ENCODE measurements at places on chromosomes 6 and 20.

GRCh38 chr6:71375676-71376075, 87.1 kb downstream of the OGFRL1 start:
- no peak for DNase-seq

DNA sequence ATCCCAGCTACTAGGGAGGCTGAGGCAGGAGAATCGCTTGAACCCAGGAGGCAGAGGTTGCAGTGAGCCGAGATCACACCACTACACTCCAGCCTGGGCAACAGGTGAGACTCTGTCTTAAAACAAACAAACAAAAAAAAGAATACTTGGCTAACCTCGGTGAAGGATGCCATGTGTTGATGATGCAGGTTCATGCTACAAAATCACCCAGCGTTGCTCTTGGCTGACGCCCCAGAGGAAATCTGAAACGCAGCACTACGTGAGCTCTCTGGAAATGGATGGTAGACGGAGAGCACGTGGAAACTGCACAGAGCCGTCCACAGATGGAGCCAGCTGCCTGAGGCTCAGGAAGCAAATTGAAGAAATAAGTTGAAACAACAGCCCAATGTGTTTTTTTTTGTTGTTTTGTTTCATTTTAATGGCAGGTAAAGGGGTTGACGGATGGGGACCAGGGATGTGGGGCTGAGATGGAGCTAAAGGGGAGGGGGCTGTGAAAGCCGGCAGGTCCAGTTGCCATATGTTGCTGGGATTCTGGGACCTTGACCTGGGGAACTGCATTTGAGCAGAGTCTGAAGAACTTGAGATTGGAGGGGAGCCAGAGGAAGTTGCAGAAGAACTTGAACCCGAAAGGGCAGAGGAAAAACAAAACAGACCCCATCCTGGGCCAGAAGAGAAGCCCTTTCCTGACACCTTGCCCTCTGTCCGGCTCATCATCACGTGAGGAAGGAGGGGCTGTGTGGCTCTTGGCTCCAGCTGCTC, 12.8 kb upstream of the MANBAL start:
- DNase-seq: peak; percentile 85

- DNase-seq: peak; percentile 94
Measured at GRCh38 chr20:47274401-47275108, 81.9 kb downstream of the ZMYND8 start.

- peak; percentile 41 for DNase-seq
Measured at GRCh38 chr20:478949-479429, 16.7 kb upstream of the TBC1D20 start.

DNA sequence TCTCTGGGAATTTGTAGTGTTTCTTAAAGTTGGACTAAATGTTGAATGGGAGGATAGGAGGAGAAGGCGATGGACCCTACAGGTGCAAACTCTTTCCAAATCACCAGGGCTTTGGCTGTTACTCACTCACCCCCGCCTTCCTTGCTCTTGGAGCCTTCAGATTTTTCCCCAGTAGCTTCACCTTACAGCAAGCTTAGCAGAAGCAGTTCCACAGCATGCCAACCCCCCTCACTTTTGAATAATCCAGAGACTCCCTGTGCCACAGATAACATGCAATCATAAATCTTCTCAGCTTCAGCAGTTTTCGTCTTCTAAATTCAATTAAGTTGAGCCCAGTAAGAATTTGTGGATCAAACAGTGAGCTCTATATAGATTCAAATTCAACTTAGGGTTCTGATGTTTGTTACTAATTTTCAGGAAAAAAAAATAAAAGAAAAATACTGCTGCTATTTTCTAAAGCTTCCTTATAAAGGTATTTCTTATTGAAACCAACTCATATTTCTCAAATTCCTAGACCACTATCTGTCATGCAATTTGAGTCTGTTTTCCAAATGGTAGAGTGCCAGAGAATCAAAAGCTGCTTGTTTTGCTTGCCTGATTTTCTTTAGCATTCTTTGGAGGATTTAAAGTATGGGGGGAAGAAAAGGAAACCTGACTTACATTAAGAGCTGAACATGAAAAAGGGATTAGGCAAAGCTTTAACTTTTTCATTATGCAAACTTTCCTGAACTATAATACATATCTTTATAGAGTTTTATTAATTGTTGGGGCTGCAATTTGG, 166.4 kb downstream of the EYA4 start:
- DNase-seq: no peak

DNA sequence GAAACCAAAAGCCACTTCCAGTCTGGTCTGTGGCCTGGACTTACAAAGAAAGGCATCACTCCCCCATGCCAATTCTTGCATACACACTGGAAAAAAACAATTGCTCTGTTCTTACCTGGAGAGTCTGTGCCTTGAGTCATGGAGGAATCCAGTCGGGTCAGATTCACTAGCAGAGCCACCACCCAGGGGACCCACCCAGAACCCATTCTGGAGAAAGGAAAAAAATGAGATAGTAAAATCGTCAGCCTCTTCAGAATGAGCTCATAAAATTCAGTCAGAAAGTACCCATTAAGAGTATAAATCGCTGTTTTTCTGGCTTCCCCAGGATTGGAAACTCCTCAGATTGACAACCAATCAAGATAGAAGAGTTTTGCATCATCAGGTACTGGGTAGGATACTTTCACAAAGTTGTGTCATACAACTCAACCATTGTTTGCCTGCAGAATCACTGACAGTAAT, at the start of gene HLA-DOB:
HLA-DOB (minus strand) TSS at position 257 of the 459 bp plus-strand sequence; CDS start at position 206, 51 bp downstream.
- no peak for DNase-seq

- DNase-seq: no peak
Measured at GRCh38 chr20:64049060-64049877, at the start of gene SOX18. TSS of gene SOX18 (minus strand) at chr20:64049639. CDS start at chr20:64049516, 123 bp downstream.

GRCh38 chr6:84539122-84539856, 225.1 kb downstream of the TBX18 start:
- peak; percentile 41 for DNase-seq

- no peak for DNase-seq
Measured at GRCh38 chr6:39083231-39083634, 31.8 kb downstream of the SAYSD1 start.

- DNase-seq: peak; percentile 54
Measured at GRCh38 chr20:25865715-25866656, 169.3 kb upstream of the ZNF337 start.

- peak; percentile 30 for DNase-seq
Measured at GRCh38 chr6:23073821-23074220, 504.5 kb downstream of the HDGFL1 start.

DNA sequence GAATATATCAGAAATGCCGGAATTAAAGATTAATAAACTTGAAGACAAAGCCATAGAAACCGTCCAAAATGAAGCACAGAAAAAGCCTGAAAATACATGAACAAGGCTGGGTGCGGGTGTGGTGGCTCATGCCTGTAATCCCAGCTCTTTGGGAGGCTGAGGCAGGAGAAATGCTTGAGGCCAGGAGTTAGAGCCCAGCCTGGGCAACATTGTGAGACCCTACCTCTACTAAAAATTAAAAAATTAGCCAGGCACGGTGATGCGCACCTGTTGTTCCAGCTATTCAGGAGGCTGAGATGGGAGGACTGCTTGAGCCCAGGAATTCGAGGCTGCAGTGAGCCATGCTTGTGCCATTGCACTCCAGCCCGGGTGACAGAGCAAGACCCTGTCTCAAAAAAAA, 32.9 kb downstream of the REV3L start:
- no peak for DNase-seq

- no peak for DNase-seq
Measured at GRCh38 chr20:18360635-18361034, 72.3 kb downstream of the ZNF133 start.

- no peak for DNase-seq
Measured at GRCh38 chr20:24381886-24382285, 87.5 kb upstream of the SYNDIG1 start.

DNA sequence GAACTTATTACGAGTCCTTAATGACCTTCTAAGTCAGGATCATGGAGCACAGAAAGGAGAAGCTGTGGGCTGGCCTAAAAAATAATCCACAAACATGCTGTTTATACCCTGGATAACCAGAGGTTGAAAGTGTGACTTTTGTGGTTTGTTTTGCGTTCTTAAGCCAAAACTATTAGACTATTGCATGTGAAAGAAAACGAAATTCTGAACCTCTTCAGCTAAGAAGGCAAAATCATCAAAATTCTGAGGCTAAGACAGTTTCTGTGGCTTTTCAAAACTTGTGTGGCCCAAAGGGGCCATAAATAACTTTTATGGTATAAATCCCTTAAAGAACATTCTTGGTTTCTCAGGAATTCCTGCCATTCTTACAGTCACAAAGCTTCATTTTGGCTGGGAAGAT, 251.0 kb downstream of the UST start:
- DNase-seq: peak; percentile 24

GRCh38 chr6:142843361-142843760, 101.6 kb downstream of the HIVEP2 start:
- no peak for DNase-seq

DNA sequence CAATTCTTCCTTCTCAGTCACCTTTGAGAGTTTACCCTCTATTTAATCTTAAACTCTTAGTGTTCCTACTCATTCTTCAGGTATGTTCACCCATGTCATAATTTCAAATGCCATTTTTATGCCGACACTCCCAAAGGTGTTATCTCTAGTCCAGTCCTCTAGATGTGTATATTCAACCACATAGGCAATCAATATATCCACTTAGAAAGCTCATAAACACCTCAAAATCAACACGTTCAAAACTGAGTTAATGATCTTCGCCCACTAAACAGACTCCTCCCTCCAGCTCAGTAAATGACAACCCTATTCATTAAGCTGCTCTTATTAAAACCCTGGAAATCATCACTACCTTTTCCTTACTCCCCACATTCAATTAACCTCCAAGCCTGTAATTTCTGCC, 6.4 kb downstream of the OSTM1 start:
- no peak for DNase-seq

DNA sequence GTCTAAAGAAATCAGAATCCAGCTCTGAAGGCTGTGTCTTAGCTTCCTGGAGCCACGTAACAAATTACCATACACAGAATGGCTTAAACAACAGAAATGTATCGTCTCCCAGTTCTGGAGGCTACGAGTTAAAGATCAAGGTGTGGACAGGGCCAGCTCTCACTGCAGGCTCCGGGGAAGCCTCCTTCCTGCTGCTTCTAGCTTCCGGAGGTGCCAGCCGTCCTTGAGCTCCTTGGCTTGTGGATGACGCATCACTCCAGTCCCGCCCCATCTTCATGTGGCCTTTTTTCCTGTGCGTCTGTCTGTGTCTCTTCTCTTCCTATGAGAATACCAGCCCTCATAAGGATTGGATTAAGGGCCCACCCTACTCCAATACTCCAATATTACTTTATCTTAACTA, 319.1 kb upstream of the QKI start:
- no peak for DNase-seq

- DNase-seq: peak; percentile 63
Measured at GRCh38 chr6:1388630-1389368, 577 bp upstream of the FOXF2 start.

- peak; percentile 29 for DNase-seq
Measured at GRCh38 chr20:34260208-34260942, 19.2 kb downstream of the ASIP start.

DNA sequence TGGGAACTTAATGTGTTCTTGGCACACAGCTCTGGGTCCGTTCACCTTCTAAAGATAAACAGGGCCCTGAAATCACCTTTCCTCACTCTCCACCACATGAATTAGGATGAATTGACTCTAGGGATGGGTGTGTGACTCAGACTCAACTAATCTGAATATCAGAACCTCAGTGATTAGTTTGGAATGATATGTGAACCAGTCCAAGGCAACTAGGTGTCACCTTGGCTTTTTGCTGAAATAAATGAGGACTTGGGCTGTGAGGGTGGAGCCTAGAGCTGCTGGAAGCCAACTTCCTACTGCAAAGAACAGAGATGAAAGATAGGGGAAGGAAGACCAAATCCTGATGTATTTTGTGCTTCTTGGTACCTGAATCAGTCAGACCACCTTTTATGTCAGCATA, 132.0 kb upstream of the RNF24 start:
- no peak for DNase-seq

GRCh38 chr20:25237610-25238318, 10.1 kb upstream of the PYGB start:
- peak; percentile 99 for DNase-seq

DNA sequence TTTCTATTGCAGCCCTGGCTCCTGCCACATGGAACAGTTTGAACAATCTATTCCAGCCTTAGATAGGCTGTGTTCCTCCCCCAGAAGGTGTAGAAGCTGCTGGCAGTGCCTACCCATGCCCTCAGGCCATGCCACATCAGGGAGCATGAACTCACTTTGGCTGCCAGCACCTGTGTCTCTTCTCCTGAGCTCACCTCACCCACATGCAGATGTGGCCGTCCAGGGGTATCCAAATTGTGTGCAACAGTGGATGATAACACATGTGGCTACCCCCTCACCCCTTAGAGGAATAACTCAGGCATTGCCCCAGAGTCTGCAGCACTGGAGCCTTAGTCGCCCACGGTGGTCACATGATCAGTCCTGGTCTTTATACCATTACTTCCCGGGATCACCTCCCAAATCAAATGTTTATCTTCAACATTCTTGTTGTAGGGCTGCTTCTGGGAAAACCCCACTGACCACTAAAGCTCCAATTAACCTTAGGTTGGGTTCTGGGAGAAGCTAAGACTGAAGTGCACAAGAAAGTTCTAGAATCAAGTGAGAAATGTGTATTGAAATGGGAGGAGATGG, 110.4 kb downstream of the BANF2 start:
- peak; percentile 62 for DNase-seq

DNA sequence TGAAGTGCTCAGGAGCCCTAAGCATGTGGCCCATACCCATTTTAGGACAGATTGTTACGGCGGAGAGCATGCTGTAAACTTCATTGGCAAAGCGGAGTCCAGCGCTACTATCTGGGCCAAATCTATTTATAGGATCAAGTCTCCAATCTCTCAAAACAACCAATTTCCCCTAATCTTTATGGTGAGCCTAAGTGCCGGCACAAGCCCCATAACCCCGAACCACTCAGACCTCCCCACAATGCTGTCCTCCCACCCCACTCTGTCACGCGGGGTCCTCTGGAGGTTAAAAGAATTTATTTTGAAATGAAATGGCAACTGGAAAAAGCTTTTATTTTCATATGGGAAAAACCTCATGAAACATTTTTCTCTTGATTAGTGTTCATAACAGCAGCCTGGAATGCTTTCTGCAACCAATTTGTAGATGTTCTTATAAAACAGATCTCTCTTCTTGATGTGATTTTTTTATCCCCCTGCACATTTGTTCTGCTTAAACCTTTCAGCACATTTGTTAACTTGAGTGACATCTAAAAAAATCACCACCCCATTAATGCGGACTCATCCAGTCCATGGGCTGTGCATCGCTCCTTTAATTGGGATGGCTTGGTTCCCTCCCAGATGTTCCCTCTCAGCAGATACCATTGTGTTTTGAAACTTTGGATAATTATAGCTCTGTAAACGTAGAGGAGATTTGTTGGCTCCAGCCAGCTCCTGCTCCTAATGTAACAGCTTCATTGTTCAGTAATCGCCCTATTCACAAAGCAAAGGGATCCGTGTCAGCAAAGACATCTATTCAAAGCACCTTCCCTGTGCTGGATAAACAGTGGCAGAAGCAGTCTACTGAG, 323.6 kb downstream of the CD83 start:
- peak; percentile 78 for DNase-seq

- no peak for DNase-seq
Measured at GRCh38 chr20:45951925-45952834, 17.7 kb downstream of the PCIF1 start.

GRCh38 chr6:98946879-98947410, 801 bp downstream of the FBXL4 start:
- no peak for DNase-seq
